Mammary epithelial cell (primary cell): ENCODE measurements at places on chromosomes 16 and 17. TPM values are rescaled to one million over a fixed set of nuclear protein-coding genes. Genes with fewer than 3 reads are reported as not detected.

DNA sequence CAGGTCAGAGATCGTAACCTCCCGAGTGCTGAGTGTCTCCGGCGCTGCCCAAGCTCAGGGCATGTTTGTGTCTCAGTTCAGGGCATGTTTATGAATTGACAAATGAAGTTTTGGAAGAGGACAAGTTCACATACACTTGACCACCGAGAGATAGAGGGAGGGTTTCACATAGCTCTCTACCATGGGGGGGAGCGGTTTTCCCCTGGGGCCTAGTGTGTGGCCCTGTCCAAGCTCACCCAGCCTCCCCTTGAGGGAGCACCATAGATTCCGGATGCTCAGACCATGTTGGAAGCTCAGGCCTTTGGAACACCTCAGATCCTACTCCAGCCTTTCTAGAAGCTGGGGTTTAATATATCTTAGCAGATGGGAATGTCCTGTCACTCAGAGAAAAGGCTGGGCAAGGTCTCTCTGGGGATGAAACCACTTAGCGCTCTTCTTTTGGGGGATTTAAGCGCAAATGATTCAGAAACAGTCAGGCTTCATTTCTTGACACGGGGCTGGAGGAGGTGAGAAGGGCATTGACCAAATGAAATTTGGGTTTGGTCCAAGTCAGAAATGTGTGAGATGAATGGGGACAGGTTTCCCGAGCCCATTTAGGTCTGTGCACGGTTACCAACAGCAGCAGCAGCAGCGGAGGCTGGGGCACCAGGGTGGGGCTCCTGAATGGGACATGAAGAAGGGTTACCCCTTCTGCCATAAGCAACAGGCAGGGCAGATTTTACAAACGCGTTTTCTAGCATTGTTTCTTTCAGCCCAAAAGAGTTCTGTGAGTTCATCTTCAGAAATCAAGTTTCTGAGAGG lies 96.6 kb downstream of the METRNL start:
- DNase-seq = no peak

- DNase-seq = no peak
Measured at GRCh38 chr17:43330876-43331639, 67.7 kb upstream of the ARL4D start.

KLHL36 gene
- 46.6 and 52.9 TPM in 2 replicates for total RNA-seq

FN3K gene
- total RNA-seq = 2.2 TPM

IL21R gene
- 0.17 TPM for total RNA-seq

MT1A gene
- total RNA-seq = not detected
